ENCODE measurements at places on chromosomes 2 and 18.

DNA sequence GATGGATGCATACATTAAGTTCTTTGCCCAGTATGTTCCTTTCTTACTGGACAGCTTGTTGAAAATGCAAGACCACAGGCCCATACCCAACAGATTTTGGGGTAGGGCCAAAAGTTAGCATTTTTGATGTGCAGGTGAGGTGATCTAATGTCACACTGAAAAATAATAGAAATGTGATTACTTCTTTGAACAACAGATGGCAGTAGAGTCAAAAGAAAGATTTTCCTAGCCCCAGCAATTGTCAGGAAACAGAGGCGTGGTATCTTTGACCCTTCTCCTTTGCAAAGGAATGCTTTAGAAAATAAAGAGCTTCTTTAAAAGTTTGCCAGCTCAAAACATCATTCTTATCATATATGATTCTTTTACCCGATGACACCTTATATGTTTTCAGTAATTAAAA, 343.6 kb upstream of the SYT4 start:
- peak; percentile 27 for DNase-seq

DNA sequence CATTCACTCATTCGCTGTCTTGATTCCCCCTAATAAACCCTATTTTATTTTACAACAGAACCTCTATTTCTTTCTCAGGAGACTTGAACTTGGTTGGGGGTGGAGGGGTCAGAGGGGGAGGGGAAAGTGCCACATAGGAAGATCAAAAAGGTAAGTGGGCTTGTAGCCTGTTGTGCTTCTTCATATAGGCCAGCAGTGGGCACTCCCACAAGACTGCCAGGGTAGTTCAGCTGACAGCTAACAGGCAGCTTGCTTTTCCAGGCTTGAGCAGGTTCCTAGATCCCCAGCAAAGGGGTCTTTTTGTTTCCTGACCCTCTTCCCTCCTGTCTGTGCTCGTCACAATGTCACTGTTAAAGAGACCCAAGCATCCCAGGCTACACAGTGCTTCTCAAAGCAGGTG, 829 bp upstream of the KIAA2012 start:
- DNase-seq, result peak; percentile 23

GRCh38 chr18:33839452-33840211, 261.6 kb downstream of the ASXL3 start:
- DNase-seq, result peak; percentile 2

GRCh38 chr18:42192251-42193248, 237.5 kb downstream of the PIK3C3 start:
- DNase-seq, result peak; percentile 84

GRCh38 chr2:223008956-223009355, 43.0 kb upstream of the KCNE4 start:
- peak; percentile 29 for DNase-seq

DNA sequence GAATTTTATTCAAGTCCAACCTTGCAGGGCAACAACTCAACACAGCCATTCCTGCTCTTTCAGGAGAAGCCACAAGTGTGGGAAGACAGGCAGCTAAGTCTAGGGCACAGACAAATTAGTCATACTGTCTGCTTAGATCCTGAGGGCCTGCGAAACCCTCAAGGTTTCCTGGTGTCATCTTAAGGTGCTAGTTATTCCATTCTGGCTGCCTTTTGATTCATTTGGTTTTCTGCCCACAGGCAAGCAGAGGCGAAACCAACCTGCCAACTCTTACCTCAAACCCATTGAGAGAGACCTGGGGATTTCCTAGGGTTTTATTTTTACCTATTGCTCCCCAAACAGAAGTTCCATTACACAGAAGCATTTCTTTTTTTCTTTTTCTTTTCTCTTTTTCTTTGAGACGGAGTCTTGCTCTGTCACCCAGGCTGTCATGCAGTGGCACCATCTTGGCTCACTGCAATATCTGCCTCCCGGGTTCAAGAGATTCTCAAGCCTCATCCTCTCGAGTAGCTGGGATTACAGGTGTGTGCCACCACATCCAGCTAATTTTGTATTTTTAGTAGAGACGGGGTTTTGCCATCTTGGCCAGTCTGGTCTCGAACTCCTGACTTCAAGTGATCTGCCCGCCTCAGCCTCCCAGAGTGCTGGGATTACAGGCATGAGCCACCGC, 23.7 kb upstream of the SCYGR1 start:
- peak; percentile 77 for DNase-seq

DNA sequence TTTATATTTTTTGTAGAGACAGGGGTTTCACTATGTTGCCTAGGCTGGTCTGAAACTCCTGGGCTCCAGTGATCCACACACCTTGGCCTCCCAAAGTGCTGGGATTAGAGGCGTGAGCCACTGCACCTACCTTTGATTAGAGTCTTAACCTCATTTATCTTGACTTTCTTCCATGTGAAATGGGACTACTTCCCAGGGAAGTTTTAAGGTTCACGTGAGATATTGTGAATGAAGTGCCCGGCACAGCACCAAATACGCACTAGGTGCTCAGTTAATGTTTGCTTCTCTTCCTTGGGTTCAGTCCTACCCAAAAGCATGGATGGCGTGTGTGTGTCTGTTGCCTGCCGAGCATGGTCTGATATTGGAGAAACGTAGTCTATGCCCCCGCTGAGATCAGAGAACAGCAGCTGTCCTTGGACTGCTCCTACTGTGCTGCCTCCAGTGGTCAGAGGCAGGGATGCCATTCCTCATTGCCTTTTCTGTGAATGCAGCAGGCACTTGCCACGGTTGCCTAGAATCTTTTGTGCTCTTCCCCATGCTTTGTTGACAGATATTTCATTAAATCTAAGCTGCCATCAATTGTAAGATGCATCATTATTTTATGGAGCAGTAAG, 12.3 kb upstream of the TFCP2L1 start:
- peak; percentile 38 for DNase-seq

DNA sequence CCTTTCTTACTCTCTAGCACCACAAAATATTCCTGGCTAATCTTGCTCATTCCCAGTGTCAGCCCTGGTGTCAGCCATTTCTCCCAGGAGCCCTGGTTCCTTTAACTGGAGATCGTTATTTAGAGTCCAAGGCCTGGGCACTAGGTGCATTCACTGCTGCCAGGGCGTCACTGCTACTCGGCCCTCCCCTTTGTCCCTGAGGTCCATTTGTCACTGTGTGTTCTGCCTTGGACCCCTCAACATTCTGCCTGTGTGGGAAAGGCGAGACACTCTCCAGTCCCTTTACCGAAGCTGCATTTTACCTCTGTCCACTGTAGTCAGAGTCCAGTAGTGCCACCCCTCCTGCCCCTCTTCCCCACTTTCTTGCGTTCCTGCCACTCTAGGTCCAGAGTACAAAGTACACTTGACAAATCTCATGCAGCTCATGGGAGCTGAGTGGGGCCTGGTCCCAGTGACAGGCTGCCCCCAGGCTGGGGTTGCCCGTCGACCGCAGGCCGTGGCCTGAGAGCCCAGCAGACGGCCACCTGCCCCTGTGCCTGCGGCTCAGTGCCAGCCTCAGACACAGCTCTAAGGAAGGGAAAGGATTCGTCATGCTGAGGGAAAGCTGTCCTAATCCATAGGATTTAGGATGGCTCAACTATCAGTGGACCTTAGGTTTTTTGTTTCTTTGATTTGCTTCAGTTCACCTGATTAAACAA, 52.1 kb downstream of the COPS8 start:
- DNase-seq, result no peak

- DNase-seq, result no peak
Measured at GRCh38 chr2:229634601-229635370, 79.6 kb downstream of the DNER start.

DNA sequence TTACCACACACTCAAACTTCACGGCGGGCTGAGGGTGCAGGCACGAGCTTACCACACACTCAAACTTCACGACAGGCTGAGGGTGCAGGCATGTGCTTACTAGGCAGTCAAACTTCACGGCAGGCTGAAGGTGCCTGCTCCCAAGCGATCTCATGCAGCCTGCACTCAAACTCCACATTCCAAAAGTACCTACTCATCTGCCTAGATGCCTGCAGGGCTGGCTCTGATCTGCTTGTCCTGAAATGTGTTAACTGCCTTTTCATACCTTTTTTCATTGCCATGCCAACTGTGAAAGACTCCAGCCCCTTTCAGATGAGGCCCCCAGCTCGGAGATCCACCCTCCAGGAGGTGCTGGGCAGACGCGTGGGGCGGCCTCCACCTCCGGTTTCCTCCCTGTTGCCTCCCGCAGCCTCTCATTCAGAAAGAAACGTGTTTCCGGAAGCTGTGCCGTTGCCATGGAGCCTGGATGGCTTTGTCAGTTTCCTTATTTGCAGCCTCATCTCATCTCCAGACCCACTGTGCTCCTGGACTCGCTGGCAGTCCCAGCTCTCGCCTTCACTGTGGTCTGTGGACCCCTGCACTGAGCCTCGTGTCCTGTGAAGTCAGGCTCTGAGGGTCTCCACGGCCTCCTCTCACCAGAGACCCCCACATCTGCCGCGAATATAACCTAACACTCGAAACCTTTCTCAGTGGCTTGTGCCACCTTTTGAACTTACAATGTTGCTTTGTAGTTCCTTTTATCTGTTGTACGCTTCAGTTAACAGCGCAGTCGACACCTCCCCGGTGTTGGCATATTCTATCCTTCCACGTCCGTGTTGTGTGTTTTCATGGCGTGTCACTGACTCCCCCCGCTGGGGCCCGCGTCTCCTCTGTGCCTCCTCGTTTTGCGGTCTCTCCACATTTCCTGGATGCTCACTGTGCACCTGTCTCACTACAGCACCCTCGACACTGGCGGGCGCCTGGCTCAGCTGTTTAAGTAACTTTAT, 106.1 kb upstream of the ALKAL2 start:
- DNase-seq, result peak; percentile 82

GRCh38 chr2:214029190-214029589, 381.7 kb upstream of the VWC2L start:
- DNase-seq, result no peak

DNA sequence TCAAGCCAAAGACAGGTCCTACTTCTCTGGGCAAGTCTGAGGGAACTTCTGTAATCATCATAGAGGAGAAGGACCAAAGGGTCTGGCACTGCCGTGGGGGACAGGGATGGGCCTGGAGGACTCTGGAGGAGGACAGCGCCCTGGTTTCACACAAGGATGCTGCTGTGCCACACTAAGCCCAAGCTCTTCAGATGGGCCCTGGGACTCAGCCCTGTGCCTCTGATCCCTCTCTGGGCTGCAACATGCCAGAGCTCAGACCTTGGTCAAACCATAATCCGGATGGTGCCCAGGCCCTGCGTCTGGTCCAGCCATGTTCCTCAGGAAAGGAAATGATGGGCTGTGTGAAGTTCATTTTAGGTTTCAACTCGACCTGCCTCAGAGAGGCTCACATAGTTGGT, 222.0 kb upstream of the COPS8 start:
- no peak for DNase-seq

DNA sequence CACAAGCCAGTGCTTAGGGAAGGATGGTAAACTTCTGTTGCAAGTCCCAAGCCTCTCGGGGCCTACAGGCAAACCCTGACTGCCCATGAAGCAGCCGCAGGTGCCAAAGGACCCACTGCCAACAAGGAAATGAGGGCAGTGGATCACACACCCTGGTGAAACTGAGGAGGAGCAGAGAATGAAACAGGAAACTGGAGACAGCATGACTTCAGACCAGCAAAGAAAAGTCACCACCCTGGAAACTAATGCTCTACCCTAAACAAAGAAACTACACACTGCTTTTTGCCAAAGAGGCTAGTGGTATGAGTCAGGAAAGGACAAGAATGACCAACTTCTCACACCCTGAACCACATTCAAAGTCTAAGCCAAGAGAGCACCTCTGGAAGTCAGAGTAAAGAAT, 97.2 kb downstream of the MYO5B start:
- DNase-seq, result no peak

GRCh38 chr2:180063494-180064092, 56.5 kb upstream of the CWC22 start:
- DNase-seq, result no peak

GRCh38 chr2:241733391-241734207, 831 bp upstream of the D2HGDH start:
- DNase-seq, result no peak

- no peak for DNase-seq
Measured at GRCh38 chr2:101817481-101817880, 120.0 kb downstream of the MAP4K4 start.

DNA sequence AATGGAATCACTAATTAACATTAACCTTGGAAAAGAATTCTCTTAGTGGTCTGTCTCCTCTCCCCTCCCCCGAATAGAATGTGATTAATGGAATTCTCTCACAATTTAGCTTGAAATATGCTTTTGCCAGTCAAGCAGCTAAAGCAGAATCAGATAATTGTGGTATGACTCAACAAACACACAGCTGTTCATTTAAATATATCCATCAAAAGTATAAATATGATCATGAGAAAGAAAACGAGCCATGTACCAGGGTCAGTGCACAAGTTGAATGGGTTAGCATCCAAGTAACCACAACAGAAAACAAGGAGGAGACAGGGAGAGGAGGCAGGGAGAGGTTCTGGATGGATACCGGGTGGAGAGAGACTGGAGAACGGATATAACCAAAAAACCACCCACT, 66.9 kb downstream of the ACVR1 start:
- peak; percentile 65 for DNase-seq

DNA sequence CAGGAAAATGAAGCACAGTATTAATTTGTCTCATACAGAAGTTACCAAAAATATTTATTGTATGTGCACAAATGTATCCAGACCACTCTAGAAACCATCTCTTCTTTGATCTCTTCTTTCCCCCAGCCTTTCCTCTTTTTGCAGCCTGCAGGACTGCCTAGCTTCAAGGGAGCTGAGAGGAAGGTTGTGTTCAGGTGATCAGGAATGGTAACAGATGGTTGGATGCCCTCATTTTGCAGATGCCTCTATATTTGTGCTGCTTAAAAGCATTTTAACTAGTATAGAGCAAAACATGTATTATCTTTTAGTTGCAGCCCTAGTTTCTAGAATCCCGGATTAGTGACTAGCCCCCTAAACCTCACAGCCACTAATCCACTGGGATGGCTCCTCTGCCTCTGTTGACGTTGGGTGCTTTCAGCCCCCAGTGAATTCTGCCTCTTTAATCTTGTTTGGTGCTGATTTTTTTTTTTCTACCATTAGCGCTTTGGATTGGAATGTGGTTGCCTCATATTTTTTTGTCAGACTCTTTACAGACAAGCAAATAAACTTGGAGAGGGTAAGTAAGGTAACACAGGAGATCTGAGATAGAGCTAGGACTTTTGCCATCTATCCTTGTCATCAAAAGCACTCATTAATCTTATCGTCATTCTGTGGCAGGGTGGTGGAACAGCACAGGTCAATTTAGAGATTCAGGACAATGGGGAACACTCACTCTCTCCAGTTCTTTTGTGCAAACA, 103.8 kb upstream of the NDUFV2 start:
- DNase-seq, result no peak

DNA sequence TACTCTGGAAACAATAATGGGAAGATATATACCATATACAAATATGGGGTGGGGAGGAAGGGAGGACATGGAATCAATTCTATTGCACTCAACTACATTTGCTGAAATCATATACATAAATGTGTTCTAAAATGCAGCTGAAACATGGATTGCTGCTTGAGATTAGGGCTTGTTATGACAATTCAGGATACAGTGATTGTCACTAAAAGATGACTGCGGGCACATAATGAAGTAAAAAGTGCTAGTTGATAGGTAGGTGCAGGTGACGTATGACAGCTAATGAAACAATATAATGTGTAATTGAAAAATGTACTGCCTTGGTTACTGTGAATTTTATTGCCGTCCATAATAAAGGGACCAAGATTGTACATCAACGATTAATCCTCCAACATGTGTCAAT, 1062.1 kb upstream of the FANCL start:
- no peak for DNase-seq

- no peak for DNase-seq
Measured at GRCh38 chr2:108585436-108585835, 51.2 kb downstream of the LIMS1 start.

All from RPMI7951 (cell line).